ENCODE measurements at places on chromosomes 5 and 9.

DNA sequence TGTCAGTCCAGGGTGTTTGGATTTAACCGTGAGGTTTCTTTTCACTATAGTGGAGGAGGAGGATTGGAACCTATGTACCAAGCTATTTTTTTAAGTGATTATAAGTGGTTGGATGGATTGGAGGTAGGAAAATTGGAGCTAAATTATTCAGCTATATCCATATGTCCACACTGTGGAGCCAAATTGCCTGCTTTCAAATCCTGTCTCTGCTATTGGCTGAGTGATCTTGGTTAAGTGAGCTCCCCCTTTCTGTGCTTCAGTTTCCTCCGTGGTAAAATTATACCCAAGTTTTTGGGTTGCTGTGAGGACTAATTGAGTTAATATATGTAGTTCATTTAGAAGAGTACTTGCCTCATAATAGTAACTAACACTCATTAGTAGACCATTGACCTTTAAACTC lies 2.5 kb downstream of the CENPP start:
- no peak for DNase-seq

GRCh38 chr9:79928661-79929223 lies 357.0 kb downstream of the TLE4 start:
- DNase-seq: no peak

DNA sequence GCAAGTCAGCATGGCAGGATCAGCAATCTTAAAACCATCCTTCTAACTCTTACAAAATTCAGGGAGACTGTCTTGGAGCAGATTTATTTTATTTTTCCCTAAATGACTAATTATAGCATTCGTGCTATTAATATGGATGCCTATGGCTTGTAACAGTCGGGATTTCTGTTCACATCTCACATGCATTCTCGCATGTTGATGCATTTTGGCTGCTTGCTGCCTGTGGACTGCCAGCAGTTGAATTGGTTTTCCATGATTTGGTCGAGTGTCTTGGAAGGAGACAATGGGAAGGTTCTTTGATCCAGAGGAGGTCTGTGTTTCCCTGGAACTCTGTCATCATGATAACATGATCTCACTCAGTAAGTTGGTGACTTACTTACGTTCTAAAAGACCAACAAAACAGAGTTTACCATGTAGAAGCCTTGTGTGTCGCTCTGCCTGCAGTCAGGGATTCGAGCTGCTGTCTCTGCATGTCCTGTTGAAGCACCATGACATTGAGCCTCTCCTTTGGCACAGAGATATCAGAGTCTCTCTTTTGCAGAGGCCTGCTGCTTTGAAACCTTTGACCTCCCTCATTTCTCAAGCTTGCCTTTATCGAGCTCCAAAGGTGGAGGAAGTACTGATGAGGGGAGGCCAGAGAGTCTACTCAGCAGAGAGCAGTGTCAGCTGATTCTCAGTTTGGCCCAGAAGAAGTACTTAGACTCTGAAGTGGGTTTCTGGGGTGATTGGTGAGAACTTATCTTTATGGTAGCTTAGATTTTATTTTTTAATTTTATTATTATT lies 82.4 kb downstream of the ARHGAP26 start:
- no peak for DNase-seq

- no peak for DNase-seq
Measured at GRCh38 chr9:35271637-35272036, 109.8 kb downstream of the UNC13B start.

DNA sequence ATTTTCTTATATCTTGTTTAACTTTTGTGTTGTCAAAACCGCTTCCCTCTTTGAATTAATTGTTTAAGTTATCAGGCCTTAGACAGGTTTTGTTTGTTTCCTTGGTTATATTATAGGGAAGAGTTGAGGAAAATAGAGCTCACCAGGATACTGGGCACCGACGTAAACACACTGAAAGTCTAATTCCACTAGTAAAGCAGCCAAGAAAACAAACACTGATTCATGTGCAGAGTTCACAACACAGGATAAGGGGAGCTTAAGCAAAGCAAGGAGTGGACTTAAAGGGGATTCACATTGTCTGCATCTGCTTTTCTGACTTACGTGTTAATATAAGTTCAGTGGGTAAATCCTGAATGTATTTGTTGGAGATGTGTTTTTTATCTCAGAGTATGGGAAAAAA lies 139.0 kb upstream of the CDH6 start:
- no peak for DNase-seq

DNA sequence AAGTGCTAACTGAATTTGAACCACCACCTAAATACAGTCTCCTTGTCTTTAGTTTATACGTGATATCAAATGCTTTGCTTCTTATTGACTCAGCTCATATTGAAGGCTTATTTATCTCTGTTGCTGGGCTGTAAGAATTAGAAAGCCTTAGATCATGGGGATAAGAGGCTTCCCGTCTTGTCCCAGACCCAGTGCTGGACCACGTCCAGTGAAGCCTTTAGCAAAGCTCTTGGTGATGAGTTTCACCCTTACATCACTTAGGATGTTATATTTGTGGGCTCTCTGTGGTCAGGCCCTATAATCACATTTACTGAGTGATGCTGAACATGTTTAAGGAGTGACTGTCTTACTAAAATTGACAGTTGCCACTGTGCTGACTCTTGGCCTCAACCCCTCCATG lies 11.2 kb downstream of the FAM240B start:
- no peak for DNase-seq

- no peak for DNase-seq
Measured at GRCh38 chr5:79168031-79168430, 56.4 kb downstream of the BHMT start.
